ENCODE measurements at places on chromosomes 1 and 21.

- no peak for DNase-seq
These were observed 4.6 kb downstream of the GPATCH2 start for GRCh38 chr1:217626321-217626720.

- no peak for DNase-seq
These were observed 57.0 kb downstream of the GPR161 start for GRCh38 chr1:168079761-168080160.

- no peak for DNase-seq
These were observed 412.3 kb upstream of the ESRRG start for GRCh38 chr1:217135569-217135915.

DNA sequence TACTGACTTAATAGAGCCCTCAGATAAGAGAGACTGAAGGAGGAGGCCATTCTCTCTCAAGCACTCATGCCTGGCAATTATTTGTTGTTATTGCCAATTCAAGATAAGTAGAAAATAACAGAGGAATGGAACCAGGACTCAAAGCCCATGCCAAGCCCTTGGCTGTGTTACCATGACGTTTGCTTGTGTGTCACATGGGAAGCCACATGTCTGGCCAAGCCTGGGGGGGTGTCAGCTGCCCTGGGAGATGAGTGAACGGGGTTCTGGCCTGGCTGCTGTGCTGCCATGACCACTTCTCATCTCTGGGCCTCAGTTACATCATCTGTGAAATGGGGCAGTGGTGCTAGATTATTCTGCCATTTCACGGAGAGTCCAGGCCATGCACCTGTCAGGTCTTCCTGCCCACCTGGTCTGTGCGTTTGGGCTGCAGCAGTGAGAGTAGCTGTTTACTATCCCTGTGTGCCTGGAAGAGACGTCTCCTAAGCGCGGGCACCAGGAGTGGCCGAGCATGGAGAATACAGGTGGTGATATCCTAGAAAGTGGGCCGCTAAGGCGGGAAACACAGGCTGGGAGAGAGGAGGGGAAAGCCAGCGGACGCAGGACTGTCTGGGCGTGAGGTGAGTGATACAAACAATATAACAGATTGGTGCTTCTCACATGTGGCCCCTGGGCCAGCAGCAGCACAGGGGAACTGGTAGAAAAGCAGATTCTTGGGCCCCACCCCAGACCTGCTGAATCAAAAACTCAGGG is 67.8 kb downstream of the MAN1C1 start:
- DNase-seq: no peak

- DNase-seq: no peak
These were observed 21.4 kb downstream of the CITED4 start for GRCh38 chr1:40840526-40841323.

DNA sequence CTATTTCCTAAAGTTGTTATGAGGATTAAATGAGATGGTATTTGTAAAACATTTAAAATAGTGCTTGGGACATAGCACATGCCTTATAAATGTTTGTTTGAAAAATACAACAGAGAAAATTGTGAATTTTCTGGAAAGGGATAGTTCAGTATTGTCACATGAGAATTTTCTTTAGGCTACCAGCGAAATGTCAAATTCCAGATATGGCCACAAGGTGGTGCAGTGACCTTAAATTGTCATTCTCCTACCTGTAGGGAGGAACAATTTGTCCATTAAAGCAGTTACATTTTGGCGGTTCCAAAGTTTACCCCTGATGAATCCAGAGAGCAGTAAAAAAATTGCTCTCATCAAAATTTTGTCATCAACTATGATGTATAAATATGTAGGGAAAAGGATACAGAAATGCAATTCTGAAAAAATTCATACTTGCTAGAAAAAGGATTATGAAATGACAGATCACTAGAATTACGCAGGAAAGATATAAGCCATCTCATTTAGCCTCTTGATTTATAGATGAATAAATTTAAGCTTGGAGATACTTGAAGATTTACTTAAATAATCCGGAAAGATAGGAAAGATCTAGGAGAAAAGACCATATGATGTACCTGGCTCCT is 50.2 kb upstream of the TSHB start:
- DNase-seq: no peak

DNA sequence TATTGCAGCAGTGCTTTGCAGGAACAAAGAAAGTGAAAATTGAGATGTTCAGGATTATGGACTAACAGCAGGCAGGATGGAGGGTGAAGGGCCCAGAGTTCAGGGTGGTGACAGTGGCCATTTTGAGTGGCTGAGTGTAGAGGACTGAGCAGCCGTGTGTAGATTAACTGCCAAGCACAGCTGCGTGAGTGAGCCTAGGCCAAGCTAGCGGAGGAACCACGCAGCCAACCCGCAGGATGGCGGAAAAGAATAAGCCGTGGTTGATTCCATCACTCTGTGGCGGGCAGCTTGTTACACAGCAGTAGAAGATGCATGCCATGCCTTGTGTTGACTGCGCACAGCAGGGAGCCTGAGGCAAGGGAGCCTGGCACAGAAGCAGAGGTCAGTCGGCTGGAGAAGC is 102.5 kb upstream of the KIF26B start:
- DNase-seq: no peak
